Right lung (tissue), 10 donors: ENCODE measurements at places on chromosomes 16 and 17. TPM values are rescaled to one million over a fixed set of nuclear protein-coding genes. Genes with fewer than 3 reads are reported as not detected.

TBC1D3 gene
- not detected for polyA plus RNA-seq

GH1 gene
- not detected for polyA plus RNA-seq

DNA sequence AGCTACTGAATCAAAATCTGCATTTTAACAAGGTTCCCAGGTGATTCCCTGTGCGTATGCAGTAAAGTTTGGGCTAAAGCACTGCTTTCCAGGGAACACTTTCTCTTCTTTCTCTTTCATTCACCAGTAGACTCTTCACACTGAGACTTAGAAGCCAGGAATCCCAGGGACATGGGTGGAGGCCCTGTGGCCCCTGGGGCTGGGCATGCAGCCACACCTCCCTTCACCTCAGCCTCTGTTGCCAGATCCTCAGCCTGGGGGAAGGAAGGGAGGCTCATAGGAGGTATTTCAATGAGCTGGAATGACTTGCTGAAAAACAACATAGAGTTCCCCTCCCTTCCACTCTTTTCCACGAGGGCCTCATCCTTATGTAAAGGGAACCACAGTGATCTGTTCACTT lies 1.2 kb downstream of the G6PC3 start:
- DNase-seq, result no peak

DNA sequence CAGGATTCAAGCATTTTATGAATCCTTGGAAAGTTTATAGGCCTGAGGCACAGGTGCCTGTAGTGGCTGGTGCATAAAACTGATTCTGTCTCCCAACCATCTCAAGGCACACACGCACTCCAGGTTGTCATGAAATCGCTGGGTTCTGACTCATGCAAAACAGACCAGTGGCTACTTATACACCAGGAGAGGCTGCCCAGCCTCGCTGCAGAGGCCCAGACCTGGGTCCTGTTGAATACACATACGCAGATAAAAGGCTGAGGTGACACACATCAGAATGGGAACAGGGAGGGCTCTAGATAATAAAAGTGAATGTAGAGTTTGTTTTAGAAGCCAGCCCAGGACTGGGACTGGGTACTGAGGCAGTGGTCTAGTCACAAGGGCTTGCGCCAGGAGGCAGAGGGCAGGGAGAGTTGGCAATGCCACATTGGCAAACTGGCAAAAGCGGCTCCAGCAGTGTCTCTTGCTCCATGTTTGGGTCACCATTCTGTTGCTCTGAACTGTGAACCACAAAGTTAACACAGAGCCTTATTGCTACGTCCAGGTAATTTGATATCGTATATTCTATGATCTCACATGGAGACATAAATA lies 13.6 kb downstream of the OR1D5 start:
- no peak for DNase-seq

BAHCC1 gene
- polyA plus RNA-seq, result 20.0 TPM

DNA sequence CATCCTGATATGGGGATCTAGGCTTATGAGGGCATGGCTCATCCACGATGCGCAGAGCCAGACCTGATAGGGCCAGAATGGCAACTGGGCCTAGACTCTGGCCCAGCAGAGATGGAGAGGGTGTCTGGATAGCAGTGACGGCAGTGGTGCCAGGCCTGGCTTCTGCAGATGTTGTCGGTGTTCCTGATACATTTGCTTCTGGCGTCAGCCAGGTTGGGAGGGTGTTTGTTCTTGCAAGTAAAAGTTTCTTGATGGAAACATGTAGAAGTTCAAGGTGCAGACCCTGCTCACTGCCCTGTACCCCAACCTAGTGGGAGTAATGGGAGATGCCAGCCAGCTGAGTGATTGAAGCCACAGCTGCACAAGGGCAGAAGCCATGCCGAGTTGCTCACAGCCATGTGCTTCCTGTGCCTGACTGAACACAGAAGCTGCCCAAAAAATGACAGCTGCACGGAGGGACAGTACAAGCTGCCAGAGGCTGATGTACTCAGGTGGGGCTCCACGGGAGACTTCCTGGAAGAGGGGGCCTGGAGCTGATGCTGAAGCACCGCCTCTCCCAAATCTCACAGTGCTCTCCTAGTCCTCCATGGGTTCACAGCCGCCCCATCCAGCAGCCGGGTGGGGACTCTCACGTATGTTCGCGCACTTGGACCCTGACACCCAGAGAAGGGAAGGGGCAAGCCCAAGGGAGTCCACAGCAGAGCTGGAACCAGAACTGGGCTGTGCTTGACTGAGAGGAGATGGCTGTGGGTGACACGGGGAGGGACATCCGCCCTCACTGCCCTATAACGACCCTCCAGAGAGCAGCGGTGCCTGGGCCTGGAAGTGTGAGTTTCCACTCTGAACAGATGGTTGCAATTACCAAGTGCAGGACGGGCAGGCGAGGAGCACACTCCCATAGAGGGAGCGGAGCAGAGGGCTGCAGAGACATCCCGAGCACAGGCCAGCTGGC lies 78.7 kb downstream of the N4BP1 start:
- peak; percentile 56 for DNase-seq

GRCh38 chr16:55041540-55042234 lies 111.0 kb downstream of the IRX5 start:
- DNase-seq, result no peak

DNA sequence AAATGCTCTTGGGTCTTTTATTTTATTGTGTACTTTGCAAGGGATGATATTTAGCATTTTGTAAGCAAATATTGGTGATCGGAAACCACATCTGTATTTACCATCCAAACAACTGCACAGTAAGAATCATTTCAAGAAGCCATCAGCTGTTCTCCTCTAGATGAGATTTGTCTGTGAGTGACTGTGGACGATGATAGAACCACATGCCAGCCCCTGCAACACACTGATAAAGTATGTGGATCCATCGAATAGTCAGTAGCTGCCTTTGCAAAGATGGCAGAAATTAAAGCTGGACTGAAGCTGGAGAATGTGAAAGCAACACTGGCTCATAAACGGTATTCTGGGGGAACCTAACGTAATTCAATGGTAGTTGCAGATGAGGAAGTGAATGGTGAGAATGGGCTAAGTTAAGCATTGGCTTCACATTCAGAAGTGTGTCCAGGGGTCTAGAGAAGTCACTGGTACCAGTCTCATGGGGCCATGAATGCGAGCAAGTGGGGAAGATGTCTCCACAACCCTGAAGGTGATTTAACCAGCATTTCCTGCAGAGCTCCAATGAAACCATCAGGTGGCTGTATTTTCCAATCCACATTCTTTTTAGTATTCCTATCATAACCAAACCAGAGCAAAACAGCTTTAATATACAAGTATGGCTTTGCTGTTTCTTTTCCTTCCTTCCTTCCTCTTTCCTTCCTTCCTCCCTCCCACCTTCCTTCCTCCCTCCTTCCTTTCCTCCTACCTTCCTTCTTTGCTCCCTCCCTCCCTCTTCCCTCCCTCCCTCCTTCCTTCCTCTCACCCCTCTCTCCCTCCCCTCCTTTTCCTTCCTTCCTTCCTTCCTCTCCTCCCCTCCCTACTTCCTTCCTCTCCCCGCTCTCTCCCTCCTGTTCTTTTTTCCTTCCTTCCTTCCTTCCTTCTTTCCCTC lies 169.4 kb downstream of the ABCA8 start:
- no peak for DNase-seq
